ENCODE measurements at places on chromosomes 6 and 20.

DNA sequence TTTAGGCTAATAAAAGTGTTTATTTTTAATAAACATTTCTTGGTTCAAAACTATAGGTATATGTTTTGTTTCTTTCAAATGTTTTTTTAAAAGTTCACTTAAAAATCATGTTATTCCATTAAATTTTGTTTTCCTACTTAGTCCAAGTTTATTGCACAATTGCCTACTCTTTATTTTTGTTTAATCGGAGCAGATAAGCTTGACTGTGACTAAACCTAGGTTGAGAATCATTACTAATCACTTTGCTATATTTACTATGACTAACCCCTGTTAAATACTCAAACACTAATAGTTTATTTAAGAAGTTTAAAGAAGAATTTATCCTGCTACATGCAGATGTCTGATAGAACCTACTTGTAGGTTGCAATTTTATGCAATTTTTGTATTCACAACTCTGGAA lies 18.8 kb downstream of the MAP3K4 start:
- DNase-seq = no peak

GRCh38 chr6:37316071-37316470 lies 37.7 kb upstream of the RNF8 start:
- DNase-seq = no peak

GRCh38 chr6:43215066-43215465 lies 14.2 kb downstream of the DNPH1 start:
- DNase-seq = no peak

DNA sequence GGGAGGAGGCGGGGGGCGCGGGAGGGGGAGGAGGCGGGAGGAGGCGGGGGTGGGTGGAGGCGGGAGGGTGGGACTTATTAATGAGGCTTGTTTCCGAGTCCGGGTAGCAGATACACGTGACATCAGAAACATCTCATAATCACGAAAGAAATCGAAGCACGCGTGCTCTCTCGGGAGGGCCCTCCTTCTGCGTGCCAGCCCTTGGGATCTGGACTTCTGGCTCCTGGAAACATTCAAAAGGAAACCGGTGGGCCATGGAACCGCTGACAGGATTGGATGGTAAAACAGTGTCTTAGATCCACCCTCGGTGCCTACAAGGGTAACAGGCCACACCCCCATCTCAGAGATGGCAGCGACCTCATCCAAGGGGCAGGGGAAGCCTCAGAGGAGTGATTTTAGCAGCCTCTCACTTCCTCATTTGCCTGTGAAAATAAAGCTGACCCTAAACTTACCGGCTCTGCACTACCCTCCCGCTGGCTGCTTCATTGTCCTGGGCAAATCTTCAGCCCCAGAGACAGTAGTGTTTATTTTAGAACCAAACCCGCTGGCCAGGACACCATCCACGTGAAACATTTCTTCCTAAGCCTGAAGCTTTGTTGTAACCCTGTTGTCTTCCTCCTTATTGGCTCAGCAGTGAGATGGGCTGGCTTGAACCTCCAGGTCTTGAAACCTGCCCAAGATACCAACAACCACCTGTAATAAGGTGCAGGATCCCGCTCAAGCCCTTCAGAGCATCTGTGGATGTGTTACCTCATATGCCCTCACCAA lies 97.5 kb downstream of the PSMG4 start:
- DNase-seq = peak; percentile 94

- no peak for DNase-seq
These were observed 299.1 kb downstream of the EPHA7 start for GRCh38 chr6:93120154-93120742.

- no peak for DNase-seq
These were observed 25.0 kb downstream of the TFAP2A start for GRCh38 chr6:10389739-10390494.

DNA sequence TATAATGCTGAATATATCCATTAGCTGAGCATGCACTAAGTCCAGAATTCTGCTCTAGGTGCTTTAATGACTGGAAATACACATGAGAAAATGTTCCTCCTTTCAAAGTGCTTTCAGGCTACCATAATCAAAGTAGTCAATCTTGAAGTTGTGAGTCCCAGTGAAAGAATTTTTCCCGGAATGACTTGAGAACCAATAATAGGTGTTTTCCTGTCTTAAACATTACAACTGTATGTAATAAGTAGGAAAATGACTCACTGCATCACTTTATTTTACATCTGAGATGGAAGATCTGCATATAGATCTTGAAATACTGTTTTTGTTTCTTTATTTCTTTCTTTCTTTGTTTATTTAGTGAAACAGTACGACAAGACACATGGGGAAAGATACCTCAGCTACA lies 437.4 kb upstream of the JAG1 start:
- no peak for DNase-seq

DNA sequence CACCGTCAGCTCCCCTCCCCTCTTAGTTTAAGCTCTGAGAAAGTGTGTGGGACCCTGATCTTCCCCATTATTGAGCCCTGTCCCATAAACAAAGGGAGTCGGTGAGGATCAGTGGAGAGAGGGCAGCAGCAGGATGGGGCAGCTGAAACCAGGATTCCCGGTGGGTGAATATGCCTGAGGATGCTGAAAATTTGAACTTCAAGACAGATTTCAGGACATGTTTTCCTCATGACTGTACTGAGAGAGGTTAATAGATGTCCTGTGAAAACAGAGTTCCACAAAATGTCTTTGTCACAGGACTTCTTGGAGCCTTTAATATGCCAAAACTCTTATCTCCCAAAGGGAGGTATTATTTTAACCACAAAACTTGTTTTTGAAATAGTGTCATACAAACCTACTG lies 53.5 kb upstream of the SLC22A16 start:
- no peak for DNase-seq

- DNase-seq = no peak
These were observed 117.4 kb upstream of the FAM184A start for GRCh38 chr6:119195848-119196247.

- DNase-seq = no peak
These were observed 17.9 kb downstream of the KCNB1 start for GRCh38 chr20:49464556-49464955.
